Immature natural killer cell (primary cell): ENCODE measurements at places on chromosomes 3 and 15. TPM values are rescaled to one million over a fixed set of nuclear protein-coding genes. Genes with fewer than 3 reads are reported as not detected.

SMCO1 gene
- not detected for polyA plus RNA-seq

C3orf18 gene
- polyA plus RNA-seq = 11.5 TPM

CADPS gene
- not detected for polyA plus RNA-seq

ZCWPW2 gene
- 0.46 TPM for polyA plus RNA-seq

IL12A gene
- 0.27 TPM for polyA plus RNA-seq

TUSC7 gene
- not detected for polyA plus RNA-seq

MED12L gene
- not detected for polyA plus RNA-seq
